ENCODE measurements at places on chromosomes 5 and 9.

DNA sequence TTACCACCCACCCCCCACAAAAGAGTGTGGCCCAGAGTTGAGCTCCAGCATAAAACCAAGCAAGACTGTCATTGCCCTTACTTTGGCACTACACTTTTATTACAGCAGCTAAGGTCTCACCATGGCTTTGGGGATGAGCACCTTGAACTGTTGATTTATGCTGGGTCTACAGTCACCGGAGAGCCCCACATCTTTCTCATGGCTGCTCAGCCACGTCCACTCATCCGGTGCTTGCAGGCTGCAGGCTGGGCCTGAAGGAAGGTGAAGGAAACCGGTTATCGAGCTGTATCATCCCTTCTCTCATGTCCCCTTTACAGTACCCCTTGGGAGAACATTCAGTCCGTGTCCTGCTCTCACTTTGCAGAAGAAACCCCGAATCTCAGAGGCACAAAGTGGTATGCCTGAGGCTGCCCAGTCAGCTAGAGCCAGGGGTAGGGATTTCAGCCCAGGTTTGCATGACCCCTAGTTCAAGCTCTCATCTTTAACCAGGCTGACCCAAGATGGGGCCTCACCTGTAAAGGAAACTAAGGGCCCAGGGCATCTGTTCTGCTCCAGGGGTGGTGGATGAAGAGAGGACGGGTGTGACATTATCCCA lies 11.6 kb downstream of the TMOD1 start:
- no peak overlapping the region for H3K27ac ChIP-seq
- no peak for DNase-seq
- H3K36me3 ChIP-seq, result no peaks in the 10 kb centered on the region
- no peaks in the 10 kb centered on the region for H3K4me1 ChIP-seq
- H3K4me3 ChIP-seq, result no peak overlapping the region

GRCh38 chr5:127076315-127077129 lies 3.2 kb upstream of the C5orf63 start:
- no peak overlapping the region for H3K27ac ChIP-seq
- H3K27me3 ChIP-seq, result no peaks in the 10 kb centered on the region
- no peaks in the 10 kb centered on the region for H3K36me3 ChIP-seq
- H3K4me1 ChIP-seq, result no peaks in the 10 kb centered on the region
- H3K4me3 ChIP-seq, result no peak overlapping the region
- DNase-seq, result no peak

DNA sequence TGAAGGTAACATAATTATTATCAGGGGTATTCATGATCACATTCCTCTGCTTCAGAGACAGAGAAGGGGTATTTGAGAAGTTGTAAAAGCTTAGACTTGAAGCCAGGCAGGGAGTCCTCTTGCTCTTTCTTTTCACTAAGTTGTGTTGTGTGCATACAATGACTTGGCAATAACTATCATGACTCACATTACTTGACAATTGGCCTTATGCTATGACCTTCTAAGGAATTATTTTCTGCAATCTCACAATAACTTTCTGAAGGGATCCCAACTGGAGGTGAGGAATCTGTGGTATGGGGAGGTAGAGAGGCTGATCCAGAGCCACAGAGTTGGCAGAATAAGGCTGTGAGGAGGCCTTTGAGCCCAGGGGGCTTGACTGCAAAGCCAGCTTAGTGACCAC lies 622.3 kb downstream of the MTRR start:
- no peaks in the 10 kb centered on the region for H3K4me1 ChIP-seq
- DNase-seq, result no peak
- no peaks in the 10 kb centered on the region for H3K27me3 ChIP-seq
- H3K27ac ChIP-seq, result no peak overlapping the region
- H3K4me3 ChIP-seq, result no peak overlapping the region

- H3K36me3 ChIP-seq, result no peaks in the 10 kb centered on the region
- H3K4me1 ChIP-seq, result no peaks in the 10 kb centered on the region
- no peak overlapping the region for H3K4me3 ChIP-seq
Observed at GRCh38 chr9:84808416-84808815, 138.9 kb downstream of the NTRK2 start.

- no peaks in the 10 kb centered on the region for H3K36me3 ChIP-seq
- H3K4me3 ChIP-seq, result no peak overlapping the region
Observed at GRCh38 chr5:38008198-38008597, 168.4 kb upstream of the GDNF start.

- no peaks in the 10 kb centered on the region for H3K27me3 ChIP-seq
- peaks cover 6% of the 10 kb centered on the region for H3K4me1 ChIP-seq
- H3K36me3 ChIP-seq, result no peaks in the 10 kb centered on the region
- no peak for DNase-seq
- H3K27ac ChIP-seq, result no peak overlapping the region
- H3K4me3 ChIP-seq, result no peak overlapping the region
Observed at GRCh38 chr9:4674783-4675182, 4.6 kb upstream of the CDC37L1 start.

- H3K36me3 ChIP-seq, result peaks cover 22% of the 10 kb centered on the region
- H3K27me3 ChIP-seq, result no peaks in the 10 kb centered on the region
- no peak for DNase-seq
Observed at GRCh38 chr5:97006454-97007060, 70.7 kb downstream of the LNPEP start.

DNA sequence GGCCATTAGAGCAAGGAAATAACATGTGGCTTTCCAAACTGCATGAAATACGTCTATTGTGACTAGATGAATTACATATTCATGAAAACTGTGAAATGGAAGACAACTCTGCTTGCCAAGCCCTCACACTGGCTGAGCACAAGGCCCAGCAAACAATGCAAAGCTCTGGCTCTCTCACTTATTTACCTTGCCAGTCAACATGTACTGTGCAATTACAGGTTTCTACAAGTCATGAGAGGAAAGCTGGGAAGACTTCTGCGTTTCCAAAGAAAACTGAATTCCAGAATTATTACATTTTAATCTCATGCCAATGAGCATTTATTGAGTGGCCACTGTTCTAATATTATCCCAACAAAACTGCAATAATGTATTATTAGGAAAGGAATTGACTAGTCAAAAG lies 12.1 kb upstream of the C5orf63 start:
- no peaks in the 10 kb centered on the region for H3K27me3 ChIP-seq
- no peaks in the 10 kb centered on the region for H3K36me3 ChIP-seq
- H3K27ac ChIP-seq, result no peak overlapping the region
- DNase-seq, result no peak
- H3K4me1 ChIP-seq, result no peaks in the 10 kb centered on the region
- H3K4me3 ChIP-seq, result no peak overlapping the region

- no peak overlapping the region for H3K27ac ChIP-seq
- no peaks in the 10 kb centered on the region for H3K36me3 ChIP-seq
- no peaks in the 10 kb centered on the region for H3K27me3 ChIP-seq
- H3K4me1 ChIP-seq, result no peaks in the 10 kb centered on the region
Observed at GRCh38 chr9:114207845-114208244, 52.5 kb downstream of the COL27A1 start.

DNA sequence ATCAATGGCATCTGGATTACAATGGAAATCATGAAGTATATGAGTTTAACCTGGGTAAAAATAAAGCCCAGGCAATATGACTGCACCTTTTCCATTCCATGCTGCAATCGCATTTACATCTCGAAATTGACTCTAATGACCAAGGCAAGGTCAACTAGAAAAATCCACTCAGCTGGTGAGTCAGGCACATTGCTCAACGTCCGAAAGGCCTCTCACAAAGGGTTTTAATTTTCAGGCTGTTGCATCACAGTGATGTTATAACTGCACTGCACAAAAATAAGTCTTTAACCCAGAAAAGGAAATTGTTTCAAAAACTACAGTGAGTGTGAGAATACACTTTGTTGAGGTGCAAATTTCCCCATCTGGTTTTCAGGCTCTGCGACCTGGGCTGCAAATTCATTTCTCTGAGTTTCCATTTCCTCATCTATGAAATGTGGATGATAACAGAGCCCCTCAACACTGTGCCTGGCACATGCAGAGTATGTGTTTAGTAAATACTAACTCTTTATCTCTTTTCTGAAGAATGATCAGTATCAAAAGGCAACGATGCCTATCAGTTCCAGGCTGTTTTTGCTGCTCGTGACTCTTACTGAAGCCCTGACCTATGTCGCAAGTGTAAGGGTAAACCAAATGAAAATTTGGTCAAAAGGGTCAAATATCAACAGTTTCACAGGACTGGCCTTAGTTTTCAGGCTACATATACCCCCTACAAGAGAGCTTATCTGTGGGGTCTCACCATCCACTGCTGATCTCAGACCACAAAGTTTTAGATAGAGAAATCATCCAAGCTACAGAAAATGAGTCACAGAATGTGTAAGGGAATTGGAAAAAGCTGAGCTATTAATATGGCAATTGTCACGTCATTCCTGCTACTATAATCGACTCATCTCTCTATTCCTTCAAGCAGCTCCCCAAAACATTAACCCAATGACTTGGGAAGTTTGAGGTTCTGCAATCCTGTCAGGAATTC lies 4.1 kb downstream of the NFIL3 start:
- no peak overlapping the region for H3K4me3 ChIP-seq
- H3K27ac ChIP-seq, result no peak overlapping the region
- peaks cover 28% of the 10 kb centered on the region for H3K27me3 ChIP-seq
- H3K4me1 ChIP-seq, result peaks cover 25% of the 10 kb centered on the region

GRCh38 chr5:92927291-92927778 lies 653.7 kb downstream of the NR2F1-AS1 start:
- H3K36me3 ChIP-seq, result no peaks in the 10 kb centered on the region
- no peak overlapping the region for H3K4me3 ChIP-seq
- no peaks in the 10 kb centered on the region for H3K27me3 ChIP-seq
- no peak for DNase-seq
- H3K4me1 ChIP-seq, result no peaks in the 10 kb centered on the region

DNA sequence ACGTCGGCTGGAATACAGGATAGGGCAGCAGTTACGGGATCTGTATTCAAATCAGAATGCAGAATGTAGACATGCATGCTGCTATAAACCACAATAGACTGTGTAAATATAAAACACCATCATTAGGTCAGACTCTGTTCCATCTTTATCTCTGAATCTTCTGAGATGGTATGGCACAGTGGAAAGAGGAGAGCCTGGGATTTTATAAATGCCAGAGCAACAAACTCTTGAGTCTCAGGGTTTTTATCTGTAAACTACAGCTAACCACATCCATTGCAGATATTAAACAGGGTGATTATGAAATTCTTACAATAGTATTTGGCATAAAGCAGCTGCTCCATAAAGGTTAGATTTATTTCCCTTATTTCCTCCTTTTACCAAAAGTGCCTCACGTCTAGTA lies 108.7 kb downstream of the ZDHHC21 start:
- H3K27ac ChIP-seq, result no peak overlapping the region
- peaks cover 4% of the 10 kb centered on the region for H3K4me1 ChIP-seq
- H3K36me3 ChIP-seq, result no peaks in the 10 kb centered on the region
- DNase-seq, result no peak
- no peak overlapping the region for H3K4me3 ChIP-seq
- H3K27me3 ChIP-seq, result no peaks in the 10 kb centered on the region

- DNase-seq, result no peak
- H3K4me3 ChIP-seq, result no peak overlapping the region
- H3K4me1 ChIP-seq, result no peaks in the 10 kb centered on the region
- H3K27ac ChIP-seq, result no peak overlapping the region
- H3K27me3 ChIP-seq, result no peaks in the 10 kb centered on the region
Observed at GRCh38 chr5:156595132-156595787, 254.8 kb upstream of the PPP1R2B start.

DNA sequence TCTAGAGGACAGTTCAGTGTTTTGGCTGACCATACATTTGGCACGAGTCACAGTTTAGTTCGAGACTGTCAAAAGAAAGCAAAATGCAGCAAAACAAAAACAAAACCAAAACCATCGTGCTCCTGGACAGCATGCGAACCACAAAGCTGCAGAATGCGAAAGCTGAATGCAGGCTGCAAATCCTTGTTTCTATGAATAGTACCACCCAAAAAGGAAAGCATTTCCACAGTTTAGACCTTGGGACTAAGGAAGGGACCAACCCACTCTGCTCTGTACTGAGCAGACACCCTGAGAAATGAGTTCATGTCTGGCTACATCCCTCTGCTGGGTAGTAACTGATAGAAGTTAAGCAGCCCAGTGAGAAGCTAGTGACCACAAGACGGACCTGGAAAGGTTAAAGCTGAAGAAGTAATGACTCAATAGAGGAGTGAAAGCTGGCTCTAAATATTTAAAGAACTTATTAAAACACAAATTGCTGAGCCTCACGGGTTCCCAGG lies 3.9 kb downstream of the GCNT4 start:
- DNase-seq, result no peak
- H3K27ac ChIP-seq, result no peak overlapping the region
- peak overlapping the region; percentile 4 for H3K4me3 ChIP-seq
- peaks cover 4% of the 10 kb centered on the region for H3K36me3 ChIP-seq
- H3K27me3 ChIP-seq, result no peaks in the 10 kb centered on the region

DNA sequence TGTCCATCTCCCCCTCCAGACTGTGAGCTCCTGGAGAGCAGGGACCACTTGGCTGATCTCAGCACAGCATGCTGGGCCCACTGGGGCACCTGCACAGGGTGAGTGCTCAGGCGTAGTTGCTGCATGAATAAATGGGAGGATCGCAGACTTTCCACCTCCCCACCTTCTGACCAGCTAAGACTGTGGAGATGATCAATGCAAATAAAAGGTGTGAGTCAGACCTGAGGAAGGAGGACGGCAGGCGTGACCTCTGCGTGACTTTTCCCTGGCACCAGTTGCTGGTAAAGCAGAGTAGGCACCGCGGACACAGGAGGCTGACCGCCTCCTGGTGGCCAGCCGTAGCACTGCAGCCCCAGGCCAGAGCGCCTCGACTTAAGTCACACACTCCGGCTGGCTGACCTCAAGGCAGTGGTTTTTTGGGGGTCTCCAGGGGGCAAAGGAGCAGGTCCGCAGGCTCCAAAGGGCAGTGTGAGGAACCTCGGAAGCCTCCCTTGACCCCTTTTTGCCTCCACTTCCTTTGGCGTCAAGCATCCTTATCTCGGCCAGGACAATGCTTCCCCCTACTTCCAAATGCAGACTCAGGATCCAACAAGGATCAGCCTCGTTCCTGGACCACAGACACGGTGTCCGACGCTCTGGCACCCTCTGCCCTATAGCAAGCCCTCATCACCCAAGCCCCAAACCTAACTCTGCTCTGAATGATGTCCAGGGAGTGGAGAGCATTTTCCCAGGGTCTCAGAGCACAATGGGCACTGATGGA lies 12.7 kb upstream of the TDRD7 start:
- no peaks in the 10 kb centered on the region for H3K36me3 ChIP-seq
- no peaks in the 10 kb centered on the region for H3K27me3 ChIP-seq
- no peaks in the 10 kb centered on the region for H3K4me1 ChIP-seq
- no peak overlapping the region for H3K4me3 ChIP-seq

DNA sequence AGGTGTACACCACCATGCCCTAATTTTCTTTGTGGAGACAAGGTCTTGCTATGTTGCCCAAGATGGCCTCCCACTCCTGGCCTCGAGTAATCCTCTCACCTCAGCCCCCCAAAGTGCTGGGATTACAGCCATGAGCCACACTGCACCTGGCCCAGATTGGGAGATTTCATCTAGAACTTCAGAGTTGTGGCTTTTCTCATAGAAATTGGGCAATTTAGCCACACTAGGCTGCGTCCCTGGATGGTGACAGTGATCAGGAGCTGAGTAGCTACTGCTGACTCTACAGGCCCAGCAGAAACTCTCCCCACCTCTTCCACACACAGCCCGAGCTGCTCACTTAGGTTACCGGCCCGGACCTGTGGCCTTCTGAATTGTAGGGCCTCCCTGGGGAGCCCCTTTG lies 7.7 kb downstream of the PFN3 start:
- H3K27ac ChIP-seq, result no peak overlapping the region
- no peak for DNase-seq
- H3K4me1 ChIP-seq, result peaks cover 32% of the 10 kb centered on the region
- H3K27me3 ChIP-seq, result no peaks in the 10 kb centered on the region
- H3K36me3 ChIP-seq, result no peaks in the 10 kb centered on the region

All from effector memory CD4-positive, alpha-beta T cell (primary cell).